ENCODE measurements at places on chromosomes 12 and 14.

DNA sequence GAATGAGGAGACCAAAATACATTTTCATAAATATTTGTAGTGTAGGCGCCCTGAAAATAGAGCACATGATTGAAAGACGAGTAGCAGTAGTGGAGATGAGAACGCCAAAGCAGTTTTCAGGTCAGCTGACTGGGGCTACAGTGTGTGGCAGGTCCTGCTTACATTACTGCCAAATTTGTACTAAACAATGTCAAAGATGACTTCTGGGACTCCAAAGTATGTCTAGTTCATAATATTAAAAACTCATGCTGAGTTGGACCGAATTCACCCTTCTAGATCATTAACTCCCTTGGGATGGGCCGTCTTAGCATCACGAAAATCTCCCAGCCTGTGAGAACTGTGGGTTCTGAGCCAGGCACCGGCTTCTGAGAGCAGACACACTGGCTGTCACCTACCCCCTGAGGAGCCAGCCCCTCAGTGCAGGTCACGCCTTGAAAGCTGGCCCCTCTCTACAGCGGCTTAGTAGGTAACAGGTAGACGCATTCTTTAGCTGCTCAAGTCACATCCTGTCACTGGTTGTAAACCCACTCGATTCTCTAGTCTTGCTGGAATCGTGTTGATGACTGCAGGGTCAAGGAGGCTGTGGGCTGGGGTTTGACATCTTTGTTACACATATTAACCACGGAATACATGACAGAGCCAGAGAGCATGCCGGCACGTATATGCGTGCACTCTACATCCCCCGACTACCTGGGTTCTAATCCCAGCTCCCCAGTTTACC, 210.4 kb downstream of the ETV6 start:
- DNase-seq = no peak

DNA sequence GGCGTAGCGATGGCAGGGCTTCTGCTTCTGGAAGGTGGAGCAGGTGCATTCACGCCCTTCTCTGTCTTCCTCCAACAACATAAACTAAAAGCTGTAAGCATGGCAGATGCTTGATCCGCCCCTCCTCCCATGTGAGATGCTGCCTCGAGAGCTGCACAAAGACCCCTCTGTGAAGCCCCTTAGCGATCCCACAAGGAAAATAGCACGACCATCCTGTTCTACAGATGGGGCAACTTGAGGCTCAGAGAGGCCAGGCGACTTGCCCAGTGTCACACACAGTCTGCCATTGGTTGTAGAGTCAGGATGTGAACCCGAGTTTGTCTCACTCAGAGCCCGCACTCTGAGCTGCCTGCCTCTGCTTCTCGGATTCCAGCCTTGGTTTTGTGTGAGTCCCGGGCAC, 144.4 kb downstream of the SCARB1 start:
- no peak for DNase-seq

DNA sequence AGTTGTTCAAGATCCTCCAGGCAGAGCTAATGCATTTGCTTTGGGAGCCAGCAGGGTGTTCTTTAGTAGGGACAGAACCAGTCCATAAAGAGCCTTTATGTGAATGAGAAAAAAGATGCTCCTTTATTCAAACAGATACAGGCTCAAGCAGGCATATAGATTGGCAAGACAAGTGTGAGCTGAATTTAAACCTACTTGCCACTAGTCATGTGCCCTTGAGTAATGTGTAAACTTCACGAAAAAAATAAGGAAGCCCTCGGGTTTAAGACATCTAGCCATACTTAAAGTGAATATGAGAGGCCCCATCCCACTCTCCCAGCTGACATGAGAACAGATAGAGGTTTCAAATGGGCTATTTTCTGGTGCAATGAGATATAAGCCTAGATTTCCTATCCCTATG, 43.1 kb upstream of the STRAP start:
- DNase-seq = no peak

DNA sequence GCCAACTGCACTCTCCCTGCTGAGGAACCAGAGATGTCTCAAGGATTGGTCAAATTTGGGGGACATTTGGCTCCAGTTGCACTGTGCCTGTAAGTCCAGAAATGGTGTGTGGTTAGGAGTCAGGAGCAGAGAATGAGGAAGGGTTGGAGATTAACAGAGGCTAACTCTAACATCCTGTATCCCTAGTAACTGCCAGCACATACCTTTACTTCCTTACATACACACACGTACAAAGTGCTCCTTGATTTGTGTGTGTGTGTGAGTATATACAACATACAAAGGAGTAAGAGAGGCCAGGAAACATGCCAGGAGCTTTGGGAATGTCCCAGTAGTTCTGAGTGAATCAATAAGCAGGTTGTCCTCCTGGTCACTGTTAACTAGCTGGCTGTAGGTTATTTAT, 39.8 kb upstream of the NRXN3 start:
- DNase-seq = no peak

DNA sequence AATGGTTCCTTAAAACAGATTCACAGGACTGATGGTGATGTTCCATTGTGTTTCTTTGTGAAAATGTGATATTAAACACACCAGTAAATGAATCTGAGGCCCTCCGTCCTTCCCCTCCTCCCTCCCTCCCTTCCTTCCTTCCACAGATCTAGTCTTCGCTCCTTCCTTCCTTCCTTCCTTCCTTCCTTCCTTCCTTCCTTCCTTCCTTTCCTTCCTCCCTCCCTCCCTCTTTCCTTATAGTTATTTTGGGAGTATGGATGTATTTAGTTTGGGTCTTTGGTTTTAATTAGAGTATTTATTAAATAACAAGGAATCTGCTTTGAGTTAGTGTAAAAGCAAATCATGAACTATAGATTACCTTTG, 410.8 kb downstream of the PCNX1 start:
- no peak for DNase-seq

DNA sequence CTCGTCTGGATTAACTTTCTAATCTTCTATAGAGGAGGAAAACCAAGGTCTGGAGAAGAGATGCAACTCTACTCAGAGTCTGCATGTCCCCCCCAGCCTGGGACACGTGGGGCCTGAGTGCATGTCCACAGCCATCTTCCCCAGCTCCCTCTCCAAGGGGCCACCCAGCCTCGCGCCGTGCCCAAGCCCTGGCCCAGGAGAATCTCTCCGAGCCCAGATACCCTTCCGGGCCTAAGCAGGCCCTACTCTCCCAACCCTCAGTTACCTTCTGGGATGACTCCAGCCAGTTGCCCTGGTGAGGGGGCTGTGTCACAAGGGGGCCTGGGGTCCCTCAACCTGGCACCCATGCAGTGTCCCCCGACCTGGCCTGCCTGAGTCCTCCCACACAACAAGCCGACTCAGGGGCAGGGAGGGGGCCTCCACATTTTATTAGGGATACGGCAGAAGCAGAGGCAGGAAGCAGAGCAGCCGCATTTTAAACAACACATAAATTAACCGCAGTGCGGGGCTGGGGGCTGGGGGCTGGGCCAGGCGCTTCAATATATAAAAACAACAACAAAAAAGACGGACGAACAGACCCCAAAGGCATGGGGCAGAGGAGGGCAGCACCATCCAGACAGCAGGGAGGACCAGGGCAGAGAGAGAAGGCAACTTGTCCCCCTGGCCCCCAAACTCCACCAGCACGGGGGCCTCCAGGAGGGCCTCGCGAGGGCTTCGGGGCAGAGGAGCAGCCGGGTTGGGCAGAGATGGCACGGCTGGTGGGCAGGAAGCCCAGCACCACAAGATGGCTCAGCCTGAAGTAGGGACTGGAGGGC, 37.3 kb downstream of the NCKAP5L start:
- no peak for DNase-seq

GRCh38 chr14:31897581-31898186, 179.4 kb upstream of the ARHGAP5 start:
- DNase-seq = no peak

GRCh38 chr14:32476532-32476931, 147.4 kb downstream of the AKAP6 start:
- no peak for DNase-seq

- DNase-seq = peak; percentile 66
Measured at GRCh38 chr14:71328183-71328582, 420.9 kb downstream of the PCNX1 start.

GRCh38 chr12:70005864-70006618, 181.0 kb downstream of the MYRFL start:
- DNase-seq = no peak

DNA sequence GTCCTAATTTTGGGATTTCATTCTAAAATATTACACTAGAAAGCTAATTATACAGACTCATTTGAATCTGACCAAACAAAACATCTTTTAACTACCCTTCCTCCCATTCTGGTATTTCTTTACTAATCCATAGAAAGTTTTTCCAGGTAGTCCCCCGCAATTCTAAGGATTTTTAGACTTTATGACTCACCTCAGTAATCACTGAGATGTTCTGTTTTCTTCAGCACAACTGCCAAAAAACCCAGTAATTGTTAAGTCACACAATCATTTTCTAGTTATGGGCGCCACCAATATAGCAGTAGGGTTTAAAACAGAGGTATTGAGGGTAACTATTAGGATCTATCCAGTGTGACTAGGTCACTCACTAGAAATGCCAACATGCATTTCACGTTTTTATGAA, 1.6 kb upstream of the ARID4A start:
- DNase-seq = no peak

GRCh38 chr12:40198601-40199000, 26.2 kb upstream of the LRRK2 start:
- no peak for DNase-seq

GRCh38 chr12:72234886-72235285, 37.3 kb upstream of the TRHDE start:
- no peak for DNase-seq

GRCh38 chr14:81330619-81331122, 69.5 kb downstream of the STON2 start:
- no peak for DNase-seq

- no peak for DNase-seq
Measured at GRCh38 chr12:128240745-128241144, 26.2 kb upstream of the TMEM132C start.

- no peak for DNase-seq
Measured at GRCh38 chr12:92661269-92661668, 41.5 kb upstream of the PLEKHG7 start.
